ENCODE measurements at places on chromosomes 6 and 20.

GRCh38 chr6:138944412-138944811 is 43.6 kb downstream of the REPS1 start:
- no peak for DNase-seq

DNA sequence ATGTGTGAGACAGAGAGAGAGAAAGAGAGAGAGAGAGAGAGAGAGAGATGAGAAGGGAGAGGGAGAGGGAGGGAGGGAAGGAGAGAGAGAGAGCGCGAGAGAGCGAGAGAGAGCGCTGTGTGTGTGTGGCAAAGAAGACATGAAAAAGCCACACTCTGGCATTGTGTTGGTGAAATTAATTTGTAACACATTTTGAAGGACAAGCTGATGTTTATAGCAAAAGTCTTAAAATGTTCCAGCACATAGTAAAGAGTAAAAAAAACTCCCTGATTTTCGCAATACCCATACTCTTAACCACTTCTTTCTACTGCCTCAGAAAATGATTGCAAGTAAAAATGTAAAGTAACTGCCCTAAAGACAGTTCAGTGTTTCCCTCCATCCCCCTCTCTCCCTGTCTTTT is 56.7 kb downstream of the SLC22A1 start:
- no peak for DNase-seq

DNA sequence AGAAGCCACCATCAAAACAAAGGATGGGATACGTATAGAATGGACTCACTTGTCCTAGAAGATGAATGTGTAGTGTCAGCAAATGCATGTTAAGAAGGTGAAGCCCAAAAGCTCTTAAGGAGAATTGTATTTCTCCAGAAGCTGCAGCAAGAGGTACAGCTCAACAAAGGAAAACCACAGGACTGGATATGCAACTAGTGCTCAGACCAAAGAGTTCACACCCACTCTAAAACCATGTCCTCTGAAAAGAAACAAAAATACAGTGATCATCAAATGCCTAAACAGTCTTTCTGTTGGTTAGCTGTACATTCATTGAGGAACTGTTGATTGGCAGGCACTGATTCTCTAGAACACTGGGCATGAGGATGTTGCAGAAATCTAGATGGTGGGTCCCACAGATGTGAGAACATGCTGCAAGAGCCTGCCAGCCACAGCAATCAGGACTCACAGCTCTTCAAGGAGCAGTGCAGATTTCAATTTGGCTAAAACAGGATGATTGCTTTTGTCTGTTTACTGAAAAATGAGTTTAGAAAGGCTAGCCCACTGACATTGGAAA is 94.6 kb downstream of the COL9A1 start:
- DNase-seq, result no peak

- no peak for DNase-seq
These were observed 68.1 kb downstream of the PHF20 start for GRCh38 chr20:35839904-35840303.
